Neural crest cell (in vitro differentiated cells): ENCODE measurements at places on chromosomes 5 and 9.

- no peak for DNase-seq
Measured at GRCh38 chr5:78647351-78647818, 1.2 kb downstream of the LHFPL2 start.

DNA sequence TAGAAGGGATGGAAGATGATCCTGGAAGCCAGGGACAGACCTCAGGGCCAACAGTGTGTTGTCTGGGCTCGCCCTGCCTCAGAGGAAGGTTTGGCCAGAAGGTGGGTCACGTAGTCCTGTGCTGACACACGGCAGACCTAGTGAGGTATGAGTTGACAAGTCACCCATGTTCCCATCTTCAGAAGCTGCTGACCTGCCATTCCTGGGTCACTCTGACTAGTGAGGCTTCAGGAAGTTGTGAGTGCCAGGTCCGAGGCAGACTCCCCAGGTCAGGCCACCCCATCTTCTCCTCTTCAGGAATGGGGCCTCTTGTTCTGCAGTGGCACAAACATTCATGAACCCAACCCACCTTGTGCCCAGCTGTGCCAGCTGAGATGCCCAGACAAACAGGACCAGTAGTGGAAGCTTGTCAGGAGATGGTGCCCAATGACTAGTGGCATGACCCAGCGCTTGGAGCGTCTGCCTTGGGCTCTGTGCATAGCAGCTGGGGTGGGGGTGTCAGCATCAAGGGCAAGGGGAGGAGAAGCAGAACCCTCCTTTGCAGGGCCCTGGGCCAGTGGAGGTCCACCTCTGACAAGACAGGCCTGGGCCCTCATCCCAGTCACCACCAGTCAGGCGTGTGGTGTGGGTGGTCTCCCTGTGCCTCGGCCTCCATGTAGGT is 16.8 kb upstream of the ANGPTL2 start:
- DNase-seq = no peak

GRCh38 chr5:177374211-177374610 is 10.0 kb upstream of the SLC34A1 start:
- DNase-seq = no peak

GRCh38 chr9:127960410-127961154 is 20.2 kb downstream of the EEIG1 start:
- DNase-seq = no peak

GRCh38 chr5:150285114-150285513 is 4.5 kb downstream of the CAMK2A start:
- no peak for DNase-seq

GRCh38 chr9:123753669-123754258 is 176.2 kb downstream of the DENND1A start:
- no peak for DNase-seq

DNA sequence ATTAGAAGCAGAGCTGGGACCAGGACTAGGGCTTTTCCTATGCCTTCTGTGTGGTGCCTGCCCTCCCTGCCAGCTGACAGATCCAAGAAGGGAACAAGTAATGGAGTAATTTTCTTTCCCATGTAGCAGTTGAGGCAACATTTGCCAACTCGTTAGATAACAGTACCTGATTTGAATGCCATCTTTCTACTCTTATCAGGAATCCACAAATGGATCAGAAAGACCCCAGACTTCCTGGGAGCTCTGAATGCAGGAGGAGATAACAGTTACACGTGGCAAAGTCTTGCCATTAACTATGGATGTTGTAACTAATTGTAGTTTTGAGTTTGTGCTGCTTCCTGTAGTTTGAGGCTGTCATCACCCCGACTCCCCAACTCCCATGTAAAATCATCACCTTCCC is 39.2 kb downstream of the RCL1 start:
- no peak for DNase-seq

DNA sequence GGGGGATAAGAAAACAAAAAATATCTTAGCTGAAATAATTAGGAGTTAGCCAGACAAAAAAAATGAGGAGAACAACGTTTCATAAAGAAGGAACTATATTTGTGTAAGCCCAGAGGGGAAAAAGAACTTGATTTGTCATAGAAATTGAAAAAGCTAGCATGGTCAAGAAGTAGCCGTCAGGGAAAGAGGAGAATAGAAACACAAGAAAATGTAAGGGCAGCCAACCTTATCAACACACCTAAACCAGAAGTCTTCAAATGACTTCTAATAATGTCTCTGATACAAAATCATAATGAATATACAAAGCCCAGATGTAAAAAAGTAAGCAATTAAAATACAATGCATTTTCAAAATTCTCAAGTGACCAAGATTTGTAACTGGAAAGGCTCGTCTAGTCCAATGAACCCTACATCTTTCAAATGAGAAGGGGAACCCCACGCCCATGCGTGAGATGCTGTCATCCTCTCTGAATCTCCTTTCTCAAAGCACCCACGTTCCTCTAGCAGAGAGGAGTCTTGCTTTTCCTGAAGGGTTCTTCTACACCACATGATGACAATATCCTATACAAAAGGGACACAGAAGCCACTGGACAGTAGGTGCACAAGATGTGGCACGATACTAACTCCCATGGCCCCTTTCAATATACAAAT is 103.7 kb downstream of the ARL15 start:
- no peak for DNase-seq

- DNase-seq = no peak
Measured at GRCh38 chr5:82748688-82749460, 328.3 kb downstream of the TMEM167A start.

DNA sequence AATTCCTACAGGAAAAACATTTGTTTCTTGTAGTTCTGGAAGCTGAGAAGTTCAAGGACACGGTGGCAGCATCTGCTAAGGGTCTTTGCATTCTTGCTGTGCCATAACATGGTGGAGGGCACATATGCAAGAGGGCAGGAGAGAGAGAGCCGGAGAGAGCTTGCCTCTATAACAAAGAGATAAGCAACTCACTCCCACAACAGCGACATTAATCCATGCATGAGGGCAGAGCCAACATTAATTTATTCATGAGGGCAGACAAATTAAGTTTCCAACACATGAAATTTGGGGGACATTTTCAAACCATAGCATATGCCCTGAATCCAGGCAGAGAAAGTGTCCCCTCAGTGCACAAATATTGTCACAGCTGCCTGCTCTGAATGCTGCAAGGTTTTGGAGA is 4.4 kb upstream of the GTF3C5 start:
- no peak for DNase-seq

DNA sequence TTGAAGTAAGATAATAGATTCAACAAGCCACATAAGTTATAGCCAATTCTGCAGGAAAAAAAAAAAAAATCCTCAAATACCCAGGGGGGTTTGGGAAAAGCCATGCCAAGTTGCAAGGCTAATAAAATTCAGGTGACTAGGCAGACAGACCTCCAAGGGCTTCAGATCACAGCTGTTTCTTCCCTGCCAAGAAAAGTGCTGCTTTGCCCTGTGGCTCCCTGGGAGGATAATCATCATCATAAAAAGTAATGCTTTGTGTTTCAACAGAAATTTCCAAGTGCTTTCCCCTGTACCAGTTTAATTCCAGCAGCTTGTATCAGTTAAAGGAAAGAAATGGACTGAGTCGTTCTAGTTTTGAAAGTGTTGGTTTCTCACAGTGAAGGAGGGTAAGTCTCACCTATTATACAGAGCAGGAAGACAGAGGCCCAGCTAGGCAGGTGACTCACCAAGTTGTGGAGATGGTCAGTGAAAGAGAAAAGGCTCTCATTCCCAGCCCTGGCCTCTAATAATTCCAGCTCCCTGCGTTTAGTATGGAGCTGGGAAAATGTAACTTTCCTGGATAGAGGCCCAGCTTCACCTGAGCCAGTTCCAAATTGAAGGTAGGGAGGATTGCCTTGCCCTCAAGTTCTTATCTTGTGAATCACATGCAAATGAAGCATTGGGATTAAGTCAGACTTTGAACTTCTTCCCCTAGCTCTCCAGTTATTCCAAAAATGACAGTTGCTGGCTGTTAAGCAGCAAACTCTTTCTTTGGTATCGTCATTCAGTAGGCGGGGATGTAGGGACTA is 263.4 kb downstream of the GRIA1 start:
- DNase-seq = no peak

GRCh38 chr9:80707120-80707519 is 982.2 kb downstream of the TLE1 start:
- no peak for DNase-seq

GRCh38 chr5:137401946-137402345 is 97.2 kb downstream of the SPOCK1 start:
- DNase-seq = no peak

GRCh38 chr5:32066448-32066847 is 107.7 kb downstream of the GOLPH3 start:
- no peak for DNase-seq

DNA sequence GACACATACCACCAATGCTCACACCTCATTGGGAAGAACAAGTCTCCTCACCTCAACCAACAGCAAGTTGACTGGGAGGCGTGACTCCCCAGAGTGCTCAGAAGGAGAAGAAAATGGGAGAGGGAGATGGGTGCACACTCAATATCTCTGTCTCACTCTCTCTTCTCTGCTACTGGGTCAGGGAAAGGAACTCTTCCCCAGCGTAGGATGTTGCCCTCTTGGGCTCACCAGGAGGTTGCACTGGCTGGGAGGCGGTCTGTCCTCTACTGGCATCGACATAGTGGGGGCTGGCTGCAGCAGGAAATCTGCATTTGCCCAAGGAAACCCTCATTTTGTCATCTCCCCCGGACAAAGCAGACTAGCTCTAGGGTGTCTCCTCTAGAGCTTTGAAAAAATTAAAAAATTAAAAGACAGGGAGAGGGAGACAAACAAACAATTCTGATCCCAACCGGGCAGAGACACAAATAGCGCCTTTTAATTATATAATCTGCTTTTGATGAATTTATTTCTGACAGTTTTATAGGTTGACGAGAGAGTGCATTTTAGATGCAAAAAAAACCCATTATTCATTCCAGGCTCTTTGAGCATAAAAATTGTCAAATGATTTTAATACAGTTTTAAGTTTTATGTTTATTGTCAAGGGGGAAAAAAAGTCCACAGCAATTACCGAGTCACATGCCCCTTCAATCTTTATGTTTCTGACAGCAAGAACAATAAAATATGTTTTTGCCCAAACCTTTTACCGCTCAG is 179.3 kb upstream of the MVB12B start:
- DNase-seq = no peak

DNA sequence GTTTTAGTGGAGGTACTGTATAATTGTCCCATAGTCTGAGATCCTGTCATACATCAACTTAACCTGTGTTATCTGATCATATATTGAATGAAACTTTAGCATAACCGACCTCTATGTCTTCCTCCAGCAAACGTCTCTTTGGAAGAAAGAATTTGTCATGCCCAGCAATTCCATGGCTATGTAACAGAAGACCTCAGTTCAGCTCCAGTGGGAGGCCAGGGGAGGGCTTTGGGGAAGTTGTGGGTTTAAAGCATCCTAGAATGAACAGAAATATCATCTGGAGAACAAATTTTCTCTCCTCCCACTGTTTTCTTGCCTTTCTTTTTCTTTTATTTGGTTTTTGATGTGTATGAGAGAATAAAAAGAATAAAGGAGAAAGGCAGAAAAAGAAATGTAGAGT is 164.5 kb downstream of the GAS1 start:
- no peak for DNase-seq

GRCh38 chr5:6552612-6553011 is 80.2 kb downstream of the NSUN2 start:
- DNase-seq = no peak

GRCh38 chr9:87337335-87338087 is 160.2 kb upstream of the DAPK1 start:
- no peak for DNase-seq

DNA sequence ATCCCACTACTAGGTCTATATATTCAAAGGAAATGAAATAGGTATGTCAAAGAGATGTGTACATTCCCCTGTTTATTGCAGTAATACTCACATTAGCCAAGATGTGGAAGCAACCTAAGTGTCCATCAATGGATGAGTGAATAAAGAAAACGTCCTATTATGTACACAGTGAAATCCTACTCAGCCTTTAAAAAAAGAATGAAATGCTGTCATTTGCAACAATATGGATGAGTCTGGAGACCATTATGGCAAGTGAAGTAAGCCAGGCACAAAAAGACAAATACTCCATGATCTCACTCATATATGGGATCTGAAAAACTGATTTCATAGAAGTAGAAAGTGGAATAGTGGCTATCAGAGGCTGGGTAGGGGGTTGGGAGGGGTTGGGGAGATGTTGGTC is 909.1 kb upstream of the DMAC1 start:
- no peak for DNase-seq

DNA sequence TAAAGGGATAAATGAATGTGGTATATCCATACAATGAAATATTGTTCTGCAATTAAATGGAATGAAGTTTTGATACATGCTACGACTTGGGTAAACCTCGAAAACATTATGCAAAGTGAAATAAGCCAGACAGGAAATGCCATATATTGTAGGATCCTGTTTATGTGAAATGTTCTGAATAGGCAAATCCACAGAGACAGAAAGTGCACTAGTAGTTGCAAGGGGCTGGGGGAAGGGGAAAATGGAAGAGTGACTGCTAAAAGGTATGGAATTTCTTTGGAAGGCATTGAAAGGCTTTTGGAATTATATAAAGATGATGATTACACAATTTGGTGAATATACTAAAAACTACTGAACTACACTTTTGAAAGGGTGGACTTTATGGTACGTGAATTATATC is 97.0 kb downstream of the FOXD1 start:
- DNase-seq = no peak

GRCh38 chr5:155258161-155258560 is 244.6 kb downstream of the KIF4B start:
- DNase-seq = no peak

DNA sequence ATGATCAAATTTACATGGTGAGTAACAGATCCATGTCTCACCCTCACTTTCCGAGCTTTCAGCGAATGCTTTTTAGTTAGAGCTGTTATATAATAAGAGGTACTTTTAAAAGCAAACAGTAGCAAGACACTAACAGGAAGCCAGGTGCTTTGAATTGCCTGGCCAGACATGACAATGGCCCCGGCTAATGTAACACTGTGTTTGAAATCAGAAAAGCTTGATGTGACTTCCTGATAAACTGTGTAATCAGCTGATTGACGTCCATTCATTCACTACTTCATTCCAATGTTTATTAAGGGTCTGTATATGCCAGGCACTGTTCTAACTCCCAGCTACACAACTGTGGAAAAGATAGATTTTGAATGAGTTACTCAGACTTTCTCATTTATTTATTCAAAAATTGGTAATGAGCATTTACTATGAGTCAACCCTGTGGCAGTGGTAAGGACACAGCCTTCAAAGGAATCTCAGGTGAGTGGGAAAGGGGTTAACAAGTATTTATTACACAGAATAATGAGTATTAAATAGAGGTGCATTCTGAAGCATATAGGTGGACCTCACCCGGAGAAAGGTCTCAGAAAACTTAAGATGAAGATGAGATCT is 26.6 kb downstream of the DPYSL3 start:
- DNase-seq = no peak
